Right renal cortex interstitium (tissue), 3 donors: ENCODE measurements at places on chromosomes 7 and 10. TPM values are rescaled to one million over a fixed set of nuclear protein-coding genes. Genes with fewer than 3 reads are reported as not detected.

Gene CYP2C19
- not detected for polyA plus RNA-seq

Gene THNSL1
- 18.0 TPM for polyA plus RNA-seq

Gene SEC23IP
- polyA plus RNA-seq = 75.8 TPM

Gene GBX1
- 0.18 TPM for polyA plus RNA-seq

Gene HMX2
- polyA plus RNA-seq = 1.4 TPM

Gene PHKG1
- 1.1 TPM for polyA plus RNA-seq

Gene CLDN3
- 31.7 TPM for polyA plus RNA-seq

Gene SORCS1
- 21.6 TPM for polyA plus RNA-seq

Gene SPDYE6
- 2.4 TPM for polyA plus RNA-seq

Gene LZTS2
- 42.3 TPM for polyA plus RNA-seq

DNA sequence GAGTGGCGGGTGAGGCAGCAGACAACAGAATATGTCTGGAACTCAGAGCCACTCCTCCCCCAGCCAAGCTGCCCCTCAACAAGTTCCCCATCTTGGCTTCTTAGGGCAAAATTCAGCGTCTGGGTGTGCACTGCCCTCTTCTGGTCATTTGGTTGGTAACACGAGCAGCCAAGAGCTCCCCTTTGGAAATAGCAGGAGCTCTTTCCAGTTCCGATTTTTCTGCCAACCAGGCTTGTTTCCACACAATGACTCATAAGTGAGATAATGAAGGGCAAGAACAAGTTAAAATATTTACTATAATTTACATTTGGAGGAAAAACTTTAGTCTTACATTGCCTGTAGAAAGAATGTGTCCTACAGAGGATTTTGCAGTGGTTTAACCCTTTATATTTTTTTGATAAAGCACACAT, 70.5 kb downstream of the ADCYAP1R1 start:
- peak; percentile 25 for DNase-seq

DNA sequence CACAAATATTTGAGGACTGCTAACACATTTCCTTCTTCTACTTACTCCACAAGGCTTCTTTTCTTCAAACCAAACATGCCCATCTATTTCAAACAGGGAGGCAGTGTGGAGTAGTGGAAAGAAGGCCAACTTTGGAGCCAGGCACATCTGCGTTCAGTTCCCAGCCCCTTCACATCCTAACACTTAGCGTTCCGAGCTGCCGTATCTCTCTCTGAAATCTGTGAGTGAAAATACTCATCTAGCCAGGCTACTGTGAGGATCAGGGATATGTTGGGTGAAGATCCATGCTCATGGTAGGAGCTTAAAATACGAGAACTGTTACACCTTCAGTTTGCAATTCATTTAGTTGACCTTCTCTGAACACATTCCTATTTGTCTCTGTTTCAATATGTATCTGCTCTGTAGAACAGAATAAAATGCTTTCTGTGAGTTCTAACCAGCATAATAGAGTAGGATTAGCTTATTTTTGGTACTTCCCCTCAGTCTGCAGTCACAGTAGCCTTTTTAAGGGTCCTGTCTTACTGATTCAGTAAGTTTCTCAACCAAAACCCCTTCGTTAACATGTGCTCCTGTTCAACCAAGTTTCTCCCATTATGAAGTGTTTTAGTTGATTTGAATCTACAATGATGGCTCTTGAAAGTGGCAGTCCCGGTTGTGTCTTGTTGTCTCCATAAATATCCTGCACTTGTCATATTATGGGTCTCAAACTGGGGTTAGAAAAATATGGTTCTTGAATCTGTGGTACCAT, 3.3 kb upstream of the MEST start:
- DNase-seq = no peak

DNA sequence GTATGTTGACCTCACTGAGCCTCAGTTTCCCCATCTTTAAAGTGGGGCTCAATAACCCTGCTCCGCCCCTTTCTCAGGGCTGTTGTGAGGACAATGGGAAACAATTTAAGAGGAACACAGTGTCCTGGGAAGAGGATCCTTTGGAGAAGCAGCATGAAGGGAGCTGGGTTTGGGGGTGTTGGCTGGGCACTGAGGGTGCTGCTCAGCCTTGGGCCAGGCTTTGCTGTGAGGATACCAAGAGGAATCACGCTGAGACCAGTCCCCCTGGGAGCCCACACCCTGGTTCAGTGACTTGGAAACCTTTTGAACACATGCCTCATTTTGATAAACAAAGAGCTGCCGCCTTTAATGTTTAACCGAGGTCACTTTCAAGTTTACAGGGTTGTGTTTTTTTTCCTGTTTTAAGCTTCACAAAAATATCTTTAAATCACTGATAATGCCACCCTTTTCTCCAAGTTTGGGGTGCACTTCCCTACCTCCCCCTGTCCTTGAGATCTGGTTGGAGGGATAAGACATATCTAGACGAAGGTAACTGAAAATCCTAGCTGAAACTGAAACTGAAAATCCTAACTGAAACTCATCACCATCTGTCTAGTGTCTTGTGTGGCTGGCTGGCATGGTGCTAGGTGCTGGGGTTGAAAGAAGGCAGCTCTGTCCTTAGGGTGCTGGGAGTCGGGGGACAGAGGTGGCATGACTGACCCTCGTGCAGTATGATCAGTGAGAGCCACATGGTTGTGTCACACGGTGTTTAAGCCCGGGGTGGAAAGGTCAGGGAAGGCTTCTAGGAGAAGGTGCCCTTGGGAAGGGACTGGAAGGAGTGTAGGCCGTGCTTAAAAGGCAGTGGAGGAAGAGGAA, 27.7 kb downstream of the ZNF775 start:
- DNase-seq = no peak

DNA sequence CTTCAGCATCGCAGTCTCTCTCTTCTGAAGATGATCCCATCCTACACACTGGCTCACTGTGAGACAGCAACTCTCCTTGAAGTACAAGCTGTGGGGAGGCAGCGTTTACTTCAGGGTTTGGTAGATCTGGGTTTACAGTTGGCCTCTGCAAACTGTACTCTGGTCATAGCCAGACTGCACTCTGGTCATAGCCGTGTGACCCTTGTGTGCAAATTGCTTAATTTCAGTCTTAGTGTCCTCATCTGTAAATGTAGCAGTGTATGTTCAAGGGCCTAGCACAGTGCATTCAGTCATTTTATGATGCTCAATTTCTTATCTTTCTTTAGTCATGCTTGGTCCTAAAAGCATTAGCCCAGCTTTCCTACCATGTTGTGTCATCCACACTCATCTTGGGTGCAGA, 188.2 kb downstream of the LRMDA start:
- DNase-seq = no peak

GRCh38 chr7:5528815-5529442, 105.3 kb upstream of the TNRC18 start:
- no peak for DNase-seq

- DNase-seq = no peak
These were observed 6.9 kb downstream of the C10orf105 start for GRCh38 chr10:71712572-71713134.

DNA sequence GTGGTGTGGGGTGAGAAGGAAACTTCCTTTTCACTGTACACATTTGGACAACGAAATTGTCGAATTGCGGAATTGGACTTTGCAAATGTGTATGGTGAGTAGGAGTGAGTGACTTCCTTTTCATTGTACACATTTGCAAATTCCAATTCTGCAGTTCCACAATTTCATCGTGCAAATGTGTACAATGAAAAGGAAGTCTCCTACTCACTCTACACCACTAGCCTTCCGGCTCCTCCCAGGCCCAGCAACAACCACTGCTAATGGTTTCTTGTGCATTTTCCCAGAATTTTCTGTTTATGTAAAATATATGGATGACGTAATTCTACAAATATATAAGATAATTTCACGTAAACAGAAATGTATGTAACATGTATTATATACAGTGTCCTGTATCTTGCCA, 118.5 kb downstream of the ARL4A start:
- no peak for DNase-seq

DNA sequence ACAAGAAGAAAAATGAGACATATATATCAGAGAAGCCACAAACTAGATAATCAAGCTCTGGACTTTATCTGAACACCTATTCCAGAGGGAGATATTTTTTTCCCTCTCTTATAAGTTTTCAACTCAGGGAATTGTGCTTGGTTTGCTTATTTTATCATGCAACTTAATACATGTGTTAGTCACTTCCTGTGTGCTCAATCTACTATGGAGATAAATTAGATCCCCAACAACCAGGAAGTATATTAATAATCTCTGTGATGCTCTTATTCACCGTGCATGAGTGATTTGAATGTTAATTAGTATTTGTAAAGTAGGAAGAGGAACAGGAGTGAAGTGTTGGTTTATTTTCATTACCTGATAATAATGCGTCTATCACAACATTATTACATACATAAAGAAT, 38.8 kb upstream of the ZNF365 start:
- DNase-seq = no peak

GRCh38 chr10:3231951-3232730, 59.6 kb upstream of the PITRM1 start:
- no peak for DNase-seq

- DNase-seq = no peak
These were observed 40.5 kb upstream of the CDK6 start for GRCh38 chr7:92876836-92877235.

GRCh38 chr10:93993414-93993781, 333 bp upstream of the PLCE1 start:
- no peak for DNase-seq

- DNase-seq = no peak
These were observed 28.7 kb upstream of the TNS3 start for GRCh38 chr7:47610506-47611044.

DNA sequence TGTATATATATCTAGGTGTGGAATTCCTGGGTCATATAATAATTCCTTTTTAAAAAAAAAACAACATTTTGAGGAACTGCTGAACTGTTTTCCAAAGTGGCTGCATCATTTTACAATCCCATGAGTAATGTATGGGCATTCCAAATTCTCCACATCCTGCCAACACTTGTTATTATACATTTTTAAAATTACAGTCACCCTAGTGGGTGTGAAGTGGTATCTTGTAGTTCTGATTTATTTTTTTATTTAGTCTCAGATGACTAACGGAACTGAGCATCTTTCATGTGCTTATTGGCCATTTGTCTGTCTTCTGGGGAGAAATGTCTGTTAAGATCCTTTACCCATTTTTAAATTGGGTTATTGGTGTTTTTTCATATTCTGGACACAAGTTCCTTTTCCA, 12.0 kb upstream of the KLHL7 start:
- DNase-seq = no peak

DNA sequence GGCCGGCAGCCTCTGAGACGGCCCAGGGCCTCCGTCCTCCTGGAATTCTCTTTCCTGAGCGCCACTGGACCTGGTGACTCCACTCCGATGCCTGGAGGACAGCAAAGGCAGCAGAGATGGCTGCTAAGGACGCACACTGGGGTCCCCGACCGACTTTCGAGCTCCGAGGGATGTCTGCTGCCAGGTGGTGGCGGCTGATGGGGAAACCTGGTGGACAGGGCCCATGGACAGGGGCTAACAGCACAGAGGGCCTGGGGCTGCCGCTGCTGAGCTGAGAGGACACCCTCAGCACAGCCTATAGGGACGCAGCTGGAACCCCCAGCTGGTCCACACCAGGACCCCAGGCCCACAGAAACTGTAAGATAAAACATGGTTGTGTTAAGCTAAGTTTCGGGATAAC, 366.3 kb downstream of the DNAJB6 start:
- DNase-seq = no peak

DNA sequence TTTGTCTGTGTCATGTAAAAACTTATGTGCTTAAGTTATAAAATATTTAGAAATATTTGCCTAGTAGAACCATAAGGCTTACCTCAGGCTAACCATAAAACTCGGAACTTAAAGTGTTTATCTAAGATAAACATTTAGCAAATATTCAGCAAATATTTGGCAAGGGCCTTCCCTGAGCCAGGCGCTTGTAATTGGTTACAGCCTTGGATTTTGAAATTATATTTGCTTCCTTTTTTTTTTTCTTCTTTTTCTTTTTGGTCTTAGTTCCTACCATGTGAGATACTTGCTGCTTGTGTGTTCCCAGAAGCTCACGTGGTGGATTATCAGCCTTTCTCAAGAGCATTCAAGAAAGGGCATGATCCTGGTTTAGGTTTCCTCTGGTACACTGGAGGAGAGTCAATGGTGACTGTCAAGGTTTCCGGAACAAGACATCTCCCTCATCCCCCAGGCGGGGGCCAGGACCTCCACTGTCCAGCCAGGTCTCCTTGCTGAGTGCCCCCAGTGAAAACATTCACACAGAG, 5.2 kb upstream of the BRI3 start:
- no peak for DNase-seq

DNA sequence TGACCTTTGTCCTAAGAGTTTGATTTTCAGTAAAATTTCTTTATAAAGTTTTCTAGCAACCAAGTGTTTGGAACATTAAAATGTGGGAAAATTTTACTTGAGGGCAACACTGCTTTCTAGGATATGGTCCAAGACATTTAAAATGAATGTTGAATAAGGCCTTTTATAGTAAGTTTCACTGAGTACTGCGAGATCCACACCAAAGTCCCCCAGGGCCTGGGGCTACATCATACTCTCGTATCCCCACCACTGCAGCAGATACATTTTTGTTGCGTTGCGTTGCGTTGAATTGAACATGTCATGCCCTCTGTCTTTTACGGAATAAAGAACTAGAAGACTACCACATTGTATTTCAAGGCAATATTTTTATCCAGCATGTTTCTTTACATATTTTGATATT, 44.5 kb downstream of the PRTFDC1 start:
- no peak for DNase-seq

- DNase-seq = peak; percentile 53
These were observed 52.3 kb upstream of the MYL10 start for GRCh38 chr7:101681170-101682007.

DNA sequence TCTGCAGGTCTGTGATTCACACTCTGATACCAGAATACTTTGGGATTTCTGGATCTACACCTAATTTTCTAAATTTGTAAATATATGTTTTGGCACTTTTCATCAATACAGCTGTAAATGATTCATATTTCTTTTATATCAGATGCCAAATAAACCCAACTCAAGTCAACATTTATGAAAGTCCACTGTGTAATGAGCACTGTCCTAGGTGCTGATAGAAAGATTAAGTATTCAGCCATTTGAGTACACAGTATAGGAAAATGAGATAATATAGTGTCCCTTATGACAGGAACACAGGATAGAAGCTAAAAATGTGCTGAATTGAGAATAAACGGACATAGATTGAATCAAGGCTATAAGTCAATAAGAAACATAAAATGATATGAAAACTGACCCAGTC, 6.4 kb downstream of the ANXA7 start:
- DNase-seq = no peak

GRCh38 chr7:131745390-131746248, 189.2 kb upstream of the PODXL start:
- peak; percentile 44 for DNase-seq

- no peak for DNase-seq
These were observed 41.3 kb downstream of the PHTF2 start for GRCh38 chr7:77839919-77840318.

DNA sequence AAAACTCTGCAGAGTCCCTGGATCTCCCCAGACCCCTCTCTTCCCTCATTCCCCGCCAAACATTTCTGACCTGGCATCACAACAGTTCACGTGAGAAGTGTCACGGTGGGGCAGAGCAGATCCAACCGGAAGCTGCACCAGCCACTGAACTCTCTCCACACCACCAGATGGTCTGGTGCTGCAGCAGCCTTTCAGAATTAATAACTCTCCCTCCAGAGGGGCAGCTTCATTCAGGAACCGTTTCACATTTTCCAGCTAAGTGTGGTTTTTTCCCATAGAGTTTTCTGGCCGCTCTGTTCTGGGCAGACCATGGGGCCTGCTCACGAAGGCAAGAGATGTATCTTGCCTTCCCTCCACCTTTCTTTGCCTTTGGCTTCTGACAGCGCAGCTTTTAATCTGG, 486.7 kb upstream of the GALNT17 start:
- no peak for DNase-seq

GRCh38 chr10:121667948-121668313, 69.7 kb upstream of the FGFR2 start:
- DNase-seq = no peak
